HL-60 (cell line): ENCODE measurements at places on chromosomes 6 and 20.

GRCh38 chr6:167679122-167679736 lies 147.5 kb upstream of the AFDN start:
- DNase-seq: no peak

- DNase-seq: no peak
These were observed 18.9 kb downstream of the COL20A1 start for GRCh38 chr20:63311833-63312243.

DNA sequence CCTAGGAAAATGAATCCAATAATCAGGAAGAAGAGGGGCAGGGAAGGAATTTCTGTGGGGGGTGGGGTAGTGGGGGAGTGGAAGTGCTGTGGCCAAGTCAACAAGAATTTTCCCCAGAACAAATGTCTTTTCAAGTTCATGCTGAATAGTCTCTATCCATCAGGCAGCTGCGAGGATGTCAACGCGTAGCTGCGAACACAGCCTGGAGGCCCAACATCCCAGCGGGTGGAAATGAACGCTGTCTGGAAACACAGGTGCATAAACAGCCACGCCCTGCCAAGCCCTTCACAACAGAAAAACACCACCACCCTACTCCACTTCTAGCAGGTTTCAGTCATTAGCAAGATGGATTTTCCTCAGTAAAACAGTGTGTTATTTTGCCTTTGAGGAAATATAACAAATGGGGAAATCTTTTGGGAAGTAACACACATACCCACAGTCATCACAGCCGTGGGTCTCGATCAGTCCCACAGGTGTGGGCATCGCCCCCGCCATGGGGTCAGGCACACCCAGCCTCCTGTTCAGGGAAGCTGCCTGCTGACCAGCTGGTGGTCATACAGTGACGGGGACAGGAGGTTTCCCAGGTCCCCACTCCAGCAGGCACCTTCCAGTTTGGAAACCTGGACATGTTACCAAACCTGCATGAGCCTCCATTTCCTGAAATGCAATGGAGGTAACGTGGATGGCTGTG lies 112.1 kb upstream of the THBS2 start:
- no peak for DNase-seq

GRCh38 chr6:12232339-12232738 lies 57.8 kb upstream of the EDN1 start:
- DNase-seq: peak; percentile 8

DNA sequence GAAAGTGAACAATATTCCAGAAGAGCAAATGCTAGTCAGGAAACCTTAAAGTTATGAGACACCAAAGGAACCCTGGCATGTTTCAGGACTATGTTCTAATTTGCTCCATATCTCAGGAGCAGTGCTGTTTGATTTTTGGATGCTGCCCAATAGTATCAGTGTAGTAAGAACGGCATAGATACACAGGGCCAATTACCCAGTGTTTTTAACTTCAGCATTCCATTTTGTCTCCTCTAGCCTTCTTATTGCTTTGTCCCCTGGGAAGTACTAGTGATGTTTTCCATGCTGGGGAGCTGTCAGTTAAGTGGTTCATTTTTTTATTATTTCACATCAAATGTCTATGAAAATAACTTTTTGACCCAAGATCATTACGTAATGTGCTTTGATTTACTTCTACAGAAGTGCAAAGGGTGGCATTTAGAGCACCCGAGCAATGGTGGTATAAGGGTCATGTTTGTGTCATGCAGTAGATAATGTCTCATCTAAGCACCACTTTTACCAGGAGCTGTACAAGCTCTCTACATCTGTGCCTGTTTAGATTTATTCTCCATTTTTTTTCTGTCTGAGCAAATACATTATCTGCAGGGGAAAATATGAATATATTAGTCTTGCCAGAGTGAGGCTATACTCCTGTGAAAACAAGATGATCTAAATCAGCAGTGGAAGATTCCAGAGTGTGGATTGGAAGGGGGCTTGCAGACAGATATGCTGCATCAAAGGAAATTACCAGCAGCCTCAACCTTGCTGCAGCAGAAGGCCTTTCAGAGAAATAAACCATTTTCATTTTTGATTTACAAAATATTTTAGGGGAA lies 198.8 kb upstream of the OPRM1 start:
- DNase-seq: no peak

- DNase-seq: no peak
These were observed 39.4 kb downstream of the TFAP2A start for GRCh38 chr6:10375391-10375969.

GRCh38 chr20:35004749-35005462 lies 49.2 kb downstream of the MYH7B start:
- DNase-seq: no peak

GRCh38 chr20:53917145-53918019 lies 153.0 kb downstream of the BCAS1 start:
- no peak for DNase-seq

DNA sequence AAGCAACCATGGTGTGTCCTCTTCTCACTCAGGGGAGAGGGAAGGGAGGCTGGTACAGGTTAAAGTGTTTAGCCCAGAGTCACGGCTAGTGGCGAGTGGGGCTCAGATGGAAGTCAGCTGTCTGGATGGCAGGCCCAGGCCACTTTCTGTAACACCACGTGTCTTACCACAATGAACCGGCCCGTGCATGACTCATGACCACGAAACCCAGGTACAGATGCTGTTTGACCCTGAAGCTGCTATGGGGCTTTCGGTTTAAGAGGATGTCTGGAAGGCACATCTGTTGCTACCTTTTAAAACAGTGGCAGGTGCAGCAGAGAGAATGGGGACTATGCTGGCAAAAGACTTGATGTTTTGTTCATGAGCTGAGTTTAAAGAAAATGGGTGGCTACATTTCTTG lies 36.5 kb upstream of the MPC1 start:
- DNase-seq: peak; percentile 49

GRCh38 chr20:20409331-20409730 lies 41.4 kb downstream of the INSM1 start:
- DNase-seq: no peak

GRCh38 chr20:35039146-35039545 lies 53.5 kb downstream of the TRPC4AP start:
- no peak for DNase-seq

GRCh38 chr6:94367316-94367715 lies 948.0 kb upstream of the EPHA7 start:
- no peak for DNase-seq

DNA sequence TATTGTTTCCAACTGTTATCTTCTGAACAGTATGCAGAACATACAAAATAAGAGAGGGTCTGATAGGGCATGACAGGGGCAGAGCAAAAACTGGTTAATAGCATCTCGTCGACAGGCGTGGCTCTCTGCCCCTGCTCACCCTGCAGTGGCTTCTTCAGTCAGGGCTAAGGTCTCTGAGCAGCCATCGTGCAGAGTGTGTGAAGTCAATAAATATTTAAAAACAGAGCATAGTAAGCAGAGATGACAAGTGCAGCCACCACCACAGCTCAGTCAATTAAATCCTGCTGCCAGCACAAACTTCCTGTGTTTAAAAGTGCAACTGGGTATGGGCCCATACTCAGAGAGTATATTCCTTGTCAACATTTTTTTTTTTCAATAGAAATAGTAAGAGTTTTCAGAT lies 373.4 kb upstream of the AGPAT4 start:
- no peak for DNase-seq

DNA sequence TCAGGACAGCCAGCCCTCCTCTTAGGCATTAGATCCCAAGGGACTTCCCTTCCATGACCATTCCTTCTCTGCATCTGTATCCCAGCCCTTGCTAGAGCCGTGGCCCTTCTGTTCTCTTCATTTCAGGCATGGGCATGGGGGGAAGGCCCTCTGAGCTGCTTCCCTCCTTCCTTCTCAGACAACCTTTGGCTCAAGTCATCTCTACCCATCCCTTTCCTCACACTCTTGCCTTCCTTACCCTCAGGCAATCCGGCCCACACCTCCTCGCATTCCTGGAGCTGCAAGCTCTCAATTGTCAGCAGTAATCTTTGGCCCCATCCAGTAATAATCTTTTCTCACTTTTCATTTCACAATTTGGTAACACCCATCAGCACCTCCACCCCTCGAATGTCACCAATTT lies 426.9 kb upstream of the JARID2 start:
- DNase-seq: no peak

- no peak for DNase-seq
These were observed 317.7 kb upstream of the ADGRB3 start for GRCh38 chr6:68317366-68317765.

- DNase-seq: peak; percentile 66
These were observed 251.6 kb upstream of the TAB2 start for GRCh38 chr6:149065658-149066556.
